Right renal pelvis (tissue), 4 donors: ENCODE measurements at places on chromosomes 5 and 9. TPM values are rescaled to one million over a fixed set of nuclear protein-coding genes. Genes with fewer than 3 reads are reported as not detected.

Gene PCDHGA8
- 0.52 TPM for polyA plus RNA-seq

Gene NREP
- 984 TPM for polyA plus RNA-seq

Gene DOLPP1
- polyA plus RNA-seq: 24.1 TPM

Gene KIAA0825
- polyA plus RNA-seq: 5.0 TPM

Gene STPG3
- polyA plus RNA-seq: 2.3 TPM

Gene LECT2
- 3.4 TPM for polyA plus RNA-seq

Gene CKS2
- 89.1 TPM for polyA plus RNA-seq

Gene DDX4
- 0.04 TPM for polyA plus RNA-seq

Gene TOPORS
- 35.0 TPM for polyA plus RNA-seq

Gene GRXCR2
- polyA plus RNA-seq: not detected

Gene ZDHHC11B
- polyA plus RNA-seq: 5.1 TPM

Gene RANBP3L
- polyA plus RNA-seq: 6.8 TPM

Gene SLCO4C1
- 30.0 TPM for polyA plus RNA-seq

Gene C5orf63
- polyA plus RNA-seq: 12.9 TPM

Gene EIF4E1B
- 0.08 TPM for polyA plus RNA-seq

Gene SURF2
- polyA plus RNA-seq: 19.5 TPM

Gene ASPN
- 16.8 TPM for polyA plus RNA-seq

Gene RABGAP1
- 63.8 TPM for polyA plus RNA-seq

Gene GSN
- 163 TPM for polyA plus RNA-seq
